HuH-7.5 (cell line): ENCODE measurements at places on chromosomes 3 and 15.

- no peak for DNase-seq
Measured at GRCh38 chr15:94105760-94106159, 125.6 kb upstream of the MCTP2 start.

DNA sequence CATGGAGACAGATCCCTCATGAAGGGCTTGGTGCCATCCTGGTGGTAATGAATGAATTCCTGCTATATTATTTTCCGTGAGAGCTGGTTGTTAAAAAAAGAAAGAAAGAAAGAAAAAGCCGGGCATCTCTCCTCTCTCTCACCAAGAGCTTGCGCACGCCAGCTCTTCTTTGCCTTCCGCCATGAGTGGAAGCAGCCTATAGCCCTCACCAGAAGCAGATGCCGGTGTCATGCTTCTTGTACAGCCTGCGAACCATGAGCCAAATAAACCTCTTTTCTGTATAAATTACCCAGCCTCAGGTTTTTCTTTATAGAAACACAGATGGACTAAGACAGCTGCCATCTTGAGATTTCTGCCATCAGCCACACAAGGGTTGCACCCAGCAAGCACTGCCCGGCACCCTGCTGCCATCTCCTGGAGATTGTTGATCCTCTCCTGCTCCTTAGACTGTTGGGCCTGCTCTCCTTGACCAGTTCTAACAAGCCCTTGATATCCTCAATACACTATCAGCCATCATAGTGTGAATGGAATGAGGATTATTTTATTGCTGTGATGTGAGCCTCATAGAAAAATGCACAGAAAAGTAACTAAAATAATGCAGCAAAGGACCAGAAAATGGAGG, 3.5 kb upstream of the AHSG start:
- DNase-seq, result no peak

DNA sequence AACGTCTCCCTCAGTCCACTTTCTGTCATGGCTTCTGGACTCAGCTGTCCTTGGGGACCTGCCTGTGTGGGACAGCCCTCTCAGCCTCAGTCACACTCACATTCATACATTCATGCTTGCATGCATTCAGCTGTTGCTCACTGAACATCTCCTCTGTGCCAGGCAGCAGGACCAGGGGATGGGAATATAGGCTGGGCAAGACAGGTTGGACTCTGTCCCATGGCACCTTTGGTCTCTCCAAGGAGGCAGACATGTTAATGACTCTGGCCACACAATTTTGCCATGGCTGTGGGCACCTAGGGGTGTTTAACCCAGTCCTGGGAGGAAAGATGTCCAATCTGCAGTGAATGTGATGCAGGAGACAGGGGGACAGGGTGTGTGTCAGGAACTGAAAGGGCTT, 7.8 kb upstream of the DNAH1 start:
- no peak for DNase-seq

DNA sequence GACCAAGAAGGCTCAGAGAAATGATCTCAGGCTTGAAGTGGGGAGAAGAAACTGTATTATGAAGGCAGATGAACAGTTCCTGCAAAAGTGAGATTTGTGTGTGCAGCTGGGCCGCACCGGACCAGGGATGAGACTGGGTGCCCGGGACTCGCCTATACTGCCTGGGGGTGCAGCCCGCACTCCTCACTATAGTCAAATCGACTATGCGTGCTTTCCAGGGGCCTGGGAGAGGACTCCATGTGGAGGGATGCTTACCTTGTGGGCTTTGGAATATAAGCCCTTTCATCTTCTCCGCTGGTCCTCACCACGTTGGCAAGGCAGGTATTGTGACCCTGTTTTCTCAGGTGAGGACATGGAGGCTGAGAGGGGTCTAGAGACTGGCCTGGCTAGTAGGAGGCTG, 32.9 kb upstream of the APOD start:
- DNase-seq, result no peak

GRCh38 chr3:43838877-43839276, 148.1 kb downstream of the ABHD5 start:
- DNase-seq, result no peak

- DNase-seq, result no peak
Measured at GRCh38 chr15:77371850-77372563, 47.9 kb downstream of the PEAK1 start.

GRCh38 chr15:40937762-40938535, 8.8 kb downstream of the DLL4 start:
- no peak for DNase-seq
